ENCODE measurements at places on chromosomes 16 and 17.

GRCh38 chr17:27647765-27648164 is 16.8 kb downstream of the LGALS9 start:
- no peak for DNase-seq

GRCh38 chr16:8005096-8005860 is 585.0 kb downstream of the TMEM114 start:
- no peak for DNase-seq

- no peak for DNase-seq
These were observed 32.9 kb upstream of the FBXO47 start for GRCh38 chr17:39000021-39000601.

DNA sequence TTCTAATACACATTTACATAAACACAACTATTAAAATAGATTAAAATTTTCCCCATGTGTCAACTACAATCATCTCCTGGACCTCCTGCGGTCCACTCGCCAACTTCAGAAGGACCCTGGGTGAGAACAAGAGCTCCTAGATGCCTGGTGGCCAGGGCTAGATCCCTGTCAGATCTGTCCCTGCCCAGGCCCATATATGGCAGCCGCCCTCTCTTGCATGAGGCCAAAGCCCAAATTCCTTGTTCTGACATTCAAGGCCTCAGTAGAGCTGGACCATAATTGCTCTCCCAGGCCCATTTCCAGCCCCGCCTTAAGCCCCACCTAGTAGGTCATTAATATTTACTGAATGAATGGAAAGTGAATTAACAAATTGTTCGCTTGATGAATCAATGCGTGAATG is 237.7 kb downstream of the KATNIP start:
- no peak for DNase-seq

GRCh38 chr16:50831751-50832150 is 89.9 kb downstream of the CYLD start:
- DNase-seq = peak; percentile 12

GRCh38 chr17:30840771-30841170 is 9.0 kb downstream of the ATAD5 start:
- no peak for DNase-seq
